ENCODE measurements at places on chromosomes 7 and 10.

- DNase-seq, result no peak
These were observed 20.8 kb downstream of the LAMB4 start for GRCh38 chr7:108109221-108109908.

- DNase-seq, result no peak
These were observed 232.5 kb downstream of the CDK14 start for GRCh38 chr7:90828601-90829000.

DNA sequence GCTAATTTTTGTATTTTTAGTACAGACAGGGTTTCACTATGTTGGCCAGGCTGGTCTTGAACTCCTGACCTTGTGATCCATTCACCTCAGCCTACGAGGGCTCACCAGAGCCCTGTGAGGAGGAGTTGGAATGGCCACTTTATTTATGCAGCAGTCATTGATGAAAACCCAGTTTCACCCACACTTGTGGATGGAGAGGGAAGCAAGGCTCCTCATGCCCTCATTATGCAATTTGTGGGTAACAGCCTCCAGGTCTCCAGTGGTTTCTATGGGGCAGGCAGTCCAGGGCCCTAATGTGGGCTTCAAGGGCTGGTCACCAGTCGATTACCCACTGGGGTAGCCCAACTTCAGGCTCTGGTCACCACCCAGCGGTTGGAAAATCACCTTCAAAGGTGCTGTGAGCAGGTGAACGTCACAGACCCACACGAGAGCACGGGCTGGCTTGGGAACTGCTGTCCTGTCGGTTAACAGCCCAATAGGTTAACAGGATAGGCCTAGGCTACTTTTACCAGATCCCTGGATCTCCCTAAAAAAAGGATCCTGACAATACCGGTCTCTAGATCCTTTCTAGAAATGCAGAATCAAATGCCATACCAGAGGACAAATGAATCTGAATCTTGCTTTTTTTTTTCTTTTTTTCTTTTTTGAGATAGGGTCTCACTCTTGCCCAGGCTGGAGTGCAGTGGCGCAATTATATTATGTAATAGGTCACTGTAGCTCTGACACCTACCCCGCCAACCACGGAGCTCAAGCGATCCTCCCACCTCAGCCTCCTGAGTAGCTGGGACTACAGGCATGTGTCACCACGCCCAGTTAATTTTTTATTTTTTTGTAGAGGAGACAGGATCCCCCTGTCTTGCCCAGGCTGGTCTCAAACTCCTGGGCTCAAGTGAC lies 97.8 kb downstream of the SLC37A3 start:
- DNase-seq, result no peak

DNA sequence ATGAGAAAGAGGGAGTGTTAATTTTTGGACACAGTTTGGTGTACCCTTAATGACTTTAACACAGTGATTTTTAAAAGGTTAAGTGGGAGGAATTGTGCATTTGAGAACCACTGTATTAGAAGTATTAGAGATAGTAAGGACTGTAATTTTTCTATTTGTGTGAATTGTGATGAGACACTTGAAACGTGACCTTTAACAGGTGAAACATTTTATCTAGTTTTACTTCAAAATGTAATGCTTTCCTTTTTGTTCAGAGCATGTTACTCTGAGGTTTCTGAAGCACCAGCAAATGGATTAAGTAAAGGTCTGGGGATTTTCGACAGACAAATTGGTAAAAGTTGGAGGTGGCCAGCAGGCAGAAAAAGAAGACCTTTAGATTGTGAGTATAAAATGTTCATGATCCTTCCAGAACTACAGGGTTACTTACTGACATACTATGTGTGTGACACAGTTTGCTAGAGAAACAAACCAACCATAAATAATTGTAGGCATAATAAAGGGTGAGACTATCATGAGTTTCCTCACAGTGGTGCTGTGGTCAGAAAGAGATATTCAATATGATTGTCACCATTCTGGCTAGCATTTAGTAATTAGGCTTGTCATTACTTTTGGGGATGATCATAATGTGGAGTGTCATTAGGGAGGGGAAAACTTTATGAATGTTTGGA lies 26.1 kb downstream of the LCOR start:
- no peak for DNase-seq

- DNase-seq, result peak; percentile 23
These were observed 751.8 kb downstream of the KCNMA1 start for GRCh38 chr10:76885816-76886215.

DNA sequence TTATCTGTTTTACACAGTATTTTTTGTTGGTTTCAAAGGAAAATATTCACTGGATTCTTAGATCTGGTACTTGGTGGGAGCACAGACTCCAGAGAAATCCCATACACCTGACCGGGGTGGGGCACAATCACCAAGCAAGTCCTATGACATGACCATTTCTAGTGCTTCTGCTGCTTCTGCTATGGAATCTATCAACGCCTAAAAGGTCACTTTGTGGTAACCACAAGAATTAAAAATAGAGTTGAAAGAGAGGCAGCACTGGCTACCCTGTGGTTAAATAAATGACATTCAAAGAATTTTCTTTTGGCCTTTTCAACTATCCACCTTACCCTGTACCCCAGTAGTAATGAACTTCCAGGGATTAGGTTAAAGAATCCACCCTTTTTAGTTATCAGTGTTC lies 329.9 kb upstream of the VWC2 start:
- no peak for DNase-seq

DNA sequence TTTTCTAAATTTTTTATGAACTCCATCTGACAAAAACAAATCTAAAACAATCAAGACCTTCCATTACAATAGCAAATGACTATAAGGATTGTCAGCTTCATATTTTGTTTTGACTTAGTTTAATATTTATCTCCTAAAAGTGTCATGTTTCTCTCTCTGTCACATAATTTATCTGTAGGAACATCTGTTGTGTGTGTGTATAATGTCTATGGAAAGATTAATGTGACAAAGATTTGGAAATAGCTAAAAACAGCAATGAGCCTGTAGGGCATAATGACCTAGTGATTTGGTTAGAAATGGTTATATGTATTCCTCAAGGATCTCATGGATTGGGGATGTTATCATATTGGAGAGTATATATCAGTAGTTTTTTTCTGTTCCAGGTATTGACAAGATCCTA lies 69.6 kb upstream of the MDFIC start:
- DNase-seq, result no peak

DNA sequence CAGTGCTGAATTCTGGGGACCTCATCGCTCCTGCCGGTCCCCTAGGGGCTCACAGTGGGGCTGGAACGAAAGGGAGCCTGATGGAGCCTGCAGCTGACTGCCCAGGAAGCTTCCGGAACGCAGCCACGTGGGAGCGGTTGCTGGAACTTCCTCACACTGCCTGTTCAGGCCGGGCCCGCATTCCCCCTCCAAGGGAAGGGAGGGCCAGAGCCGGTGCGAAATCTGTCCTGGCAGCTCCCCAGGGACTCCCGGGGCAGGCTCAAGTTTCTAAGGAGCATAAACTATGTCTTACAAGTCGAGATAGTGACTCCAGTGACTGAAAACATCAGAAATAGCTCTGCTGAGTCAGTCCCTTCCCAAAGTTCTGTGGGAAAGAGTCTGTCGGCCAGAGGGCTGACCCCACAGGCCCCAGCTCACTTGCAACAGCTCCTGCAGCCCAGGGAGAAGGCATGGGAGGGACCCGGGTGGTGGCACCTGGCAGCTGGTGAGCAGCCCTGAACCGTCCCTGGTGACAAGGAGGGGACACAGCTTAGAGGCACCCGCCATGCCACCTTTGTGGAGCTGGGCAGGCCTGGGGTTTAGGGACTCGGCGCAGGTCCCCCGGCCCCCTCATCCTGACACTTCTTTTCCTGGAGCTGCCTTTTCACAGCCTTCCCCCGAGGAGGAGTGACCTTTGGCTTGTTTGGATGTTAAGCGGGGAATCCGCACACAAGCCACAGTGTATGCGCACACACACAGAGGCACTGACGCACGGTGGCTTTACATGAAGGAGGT lies 47.6 kb downstream of the PDGFA start:
- no peak for DNase-seq

GRCh38 chr7:101725921-101726320 lies 91.5 kb upstream of the CUX1 start:
- no peak for DNase-seq

- peak; percentile 1 for DNase-seq
These were observed 248.9 kb downstream of the FOXP2 start for GRCh38 chr7:114663502-114663901.

GRCh38 chr7:91151916-91152315 lies 112.3 kb upstream of the FZD1 start:
- no peak for DNase-seq

GRCh38 chr10:89873055-89873454 lies 171.7 kb downstream of the KIF20B start:
- no peak for DNase-seq

DNA sequence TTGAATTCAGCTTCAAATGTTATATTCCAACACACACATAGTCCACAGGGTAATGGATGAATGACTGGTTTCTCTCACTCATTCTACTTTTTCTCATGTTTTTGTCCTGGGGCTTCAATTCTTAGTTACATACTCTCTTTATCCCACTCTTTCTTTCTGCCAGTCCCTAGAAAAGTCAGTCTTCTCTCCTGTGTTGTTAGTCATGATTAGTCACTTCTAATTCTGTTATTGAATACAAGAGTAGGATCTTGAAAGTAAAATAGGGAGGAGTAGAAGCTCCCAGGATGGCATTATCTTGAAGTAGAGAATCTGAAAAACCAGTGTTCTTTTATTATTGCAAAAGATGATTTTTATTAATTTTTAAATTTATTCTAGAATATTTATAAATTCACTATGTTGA lies 45.5 kb upstream of the CALCR start:
- DNase-seq, result no peak

- DNase-seq, result no peak
These were observed 703.5 kb downstream of the AUTS2 start for GRCh38 chr7:70301673-70302185.

Data from occipital lobe (tissue), 3 donors.